ENCODE measurements at places on chromosomes 7 and 10. TPM values are rescaled to one million over a fixed set of nuclear protein-coding genes. Genes with fewer than 3 reads are reported as not detected.

DNA sequence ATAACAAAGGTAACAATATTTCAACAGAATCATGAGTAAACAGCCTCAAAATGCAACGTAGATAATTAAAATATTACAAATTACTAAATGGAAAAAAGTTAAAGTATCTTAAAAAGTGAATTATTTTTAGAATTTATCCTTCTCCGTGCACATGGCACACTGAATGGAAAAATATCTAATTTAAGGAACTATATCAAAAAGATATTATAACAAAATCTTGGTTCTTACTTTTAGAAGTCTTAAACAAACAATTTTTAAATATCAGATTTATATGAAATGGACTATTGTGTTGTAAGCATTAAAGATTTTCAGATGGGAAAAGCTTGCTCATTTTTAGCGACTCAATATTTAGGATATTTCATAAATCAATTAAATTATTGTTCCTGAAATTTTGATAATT is 72.0 kb downstream of the AGMO start:
- H3K36me3 ChIP-seq: no peaks in the 10 kb centered on the region
- H3K4me3 ChIP-seq: no peak overlapping the region
- DNase-seq: no peak
- no peaks in the 10 kb centered on the region for H3K4me1 ChIP-seq
- no peaks in the 10 kb centered on the region for H3K27me3 ChIP-seq
- no peak overlapping the region for H3K27ac ChIP-seq

The ASB15 gene
- total RNA-seq: not detected

DNA sequence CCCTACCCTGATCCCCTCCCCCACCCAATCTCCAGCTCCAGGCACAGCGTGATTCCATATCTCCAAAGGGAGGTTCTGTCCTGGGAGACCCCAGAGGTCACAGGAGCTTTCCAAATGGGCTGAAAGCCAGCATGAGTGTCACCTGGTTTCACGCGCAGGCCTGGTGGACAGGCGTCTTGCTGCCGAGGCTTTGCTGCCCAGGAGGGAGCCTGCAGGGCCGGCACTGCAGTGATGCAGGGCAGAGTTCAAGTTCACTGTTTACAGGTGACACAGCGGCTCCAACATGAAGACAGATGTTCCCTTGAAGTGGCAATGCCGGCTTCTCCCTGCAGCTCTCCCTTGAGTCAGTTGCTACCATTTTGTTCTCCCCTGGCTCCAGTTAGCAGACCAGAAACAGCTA is 104.3 kb downstream of the TCERG1L start:
- no peaks in the 10 kb centered on the region for H3K27me3 ChIP-seq
- no peak for DNase-seq
- no peaks in the 10 kb centered on the region for H3K36me3 ChIP-seq
- H3K4me1 ChIP-seq: no peaks in the 10 kb centered on the region

DNA sequence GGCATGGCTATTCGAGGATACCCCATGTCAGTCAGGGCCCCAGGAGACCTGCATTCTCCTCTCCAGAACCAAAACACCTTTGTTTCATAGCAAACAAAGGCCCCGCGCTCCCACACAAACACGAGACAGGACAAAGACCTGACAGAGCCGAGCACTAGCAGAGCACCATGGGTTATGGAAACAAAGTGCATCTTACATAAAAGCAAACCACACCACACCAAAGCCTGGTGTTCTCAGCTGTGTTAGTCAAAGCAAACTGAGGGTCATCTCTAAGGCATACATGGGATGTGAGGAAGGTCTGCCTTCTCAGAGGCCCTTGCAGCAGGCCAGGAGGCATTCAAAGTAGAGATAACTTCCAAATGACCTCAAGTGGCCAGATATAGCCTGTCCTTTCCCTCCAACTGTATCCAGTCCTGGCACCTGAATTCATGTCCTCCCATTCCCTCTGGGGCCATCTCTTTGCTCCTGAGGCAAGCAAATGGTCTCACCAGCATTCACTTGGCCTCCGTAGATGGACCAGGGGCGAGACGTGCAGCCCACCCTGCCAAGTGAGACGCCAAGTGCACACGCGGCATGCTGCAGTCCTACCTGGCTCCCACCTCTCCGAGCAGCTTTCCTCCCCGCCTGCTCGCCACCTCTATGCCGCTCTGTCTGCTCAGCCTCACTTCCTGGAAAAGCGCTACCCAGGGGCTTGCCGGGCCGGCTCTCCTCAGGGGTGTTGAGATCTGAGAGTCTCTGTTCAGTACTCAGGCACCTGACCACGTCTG is 45.3 kb upstream of the PDLIM1 start:
- no peak overlapping the region for H3K27ac ChIP-seq
- H3K36me3 ChIP-seq: no peaks in the 10 kb centered on the region
- no peaks in the 10 kb centered on the region for H3K4me1 ChIP-seq
- DNase-seq: no peak

The SPDYE1 gene
- total RNA-seq: not detected

GRCh38 chr10:29186221-29186620 is 102.6 kb upstream of the LYZL1 start:
- no peak for DNase-seq
- no peaks in the 10 kb centered on the region for H3K4me1 ChIP-seq
- H3K27ac ChIP-seq: no peak overlapping the region
- no peaks in the 10 kb centered on the region for H3K36me3 ChIP-seq
- no peak overlapping the region for H3K4me3 ChIP-seq

- no peaks in the 10 kb centered on the region for H3K27me3 ChIP-seq
- no peak for DNase-seq
- no peak overlapping the region for H3K27ac ChIP-seq
- peaks cover 4% of the 10 kb centered on the region for H3K4me1 ChIP-seq
- H3K4me3 ChIP-seq: no peak overlapping the region
These were observed 116.1 kb downstream of the ST7 start for GRCh38 chr7:117069379-117069778.

- no peak overlapping the region for H3K27ac ChIP-seq
- H3K36me3 ChIP-seq: peaks cover 2% of the 10 kb centered on the region
- no peak for DNase-seq
- peaks cover 6% of the 10 kb centered on the region for H3K4me1 ChIP-seq
- H3K27me3 ChIP-seq: peaks cover 3% of the 10 kb centered on the region
- no peak overlapping the region for H3K4me3 ChIP-seq
These were observed 207.6 kb upstream of the KLF6 start for GRCh38 chr10:3992382-3993178.

DNA sequence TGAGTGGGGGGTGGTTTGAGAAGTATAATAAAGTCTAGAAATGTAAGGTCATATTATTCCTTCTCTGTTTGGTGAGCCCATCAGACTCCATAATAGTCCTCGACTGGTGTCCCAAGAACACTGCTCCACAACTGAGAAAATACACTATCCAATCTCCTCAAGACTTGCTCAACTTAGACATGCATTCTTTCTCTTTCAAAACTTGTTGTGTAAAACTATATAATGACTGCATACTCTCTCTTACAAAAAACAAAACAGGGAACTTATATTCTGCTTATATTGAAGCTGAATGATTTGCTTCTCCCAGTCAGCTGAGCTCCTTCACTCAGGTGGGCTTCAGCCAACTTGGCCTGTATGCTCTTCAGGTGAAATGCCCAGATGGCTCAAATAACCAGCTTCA is 204.7 kb downstream of the ZNF365 start:
- DNase-seq: no peak
- no peaks in the 10 kb centered on the region for H3K36me3 ChIP-seq
- peaks cover 16% of the 10 kb centered on the region for H3K27me3 ChIP-seq
- H3K4me1 ChIP-seq: peaks cover under 1% of the 10 kb centered on the region
- H3K27ac ChIP-seq: no peak overlapping the region

DNA sequence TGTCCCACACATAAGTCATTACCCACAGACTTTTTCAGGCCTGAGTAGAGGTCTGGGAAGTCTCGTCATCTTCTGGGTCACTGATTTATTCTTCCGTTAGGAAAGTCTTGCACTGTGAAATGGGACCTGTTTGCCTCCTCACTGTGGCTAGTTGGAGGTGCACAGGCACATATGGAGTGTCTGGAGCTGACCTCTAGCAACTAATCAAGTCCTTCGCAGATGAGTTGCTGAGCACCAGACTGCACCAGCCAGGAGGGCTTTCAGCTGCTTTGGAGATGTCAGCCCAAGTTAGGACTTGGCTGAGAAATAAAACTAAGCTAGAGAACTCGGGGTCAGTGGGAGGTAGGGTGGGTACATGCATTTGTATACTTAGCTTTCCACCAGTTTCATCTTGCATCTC is 578.0 kb downstream of the GRID1 start:
- H3K27me3 ChIP-seq: no peaks in the 10 kb centered on the region
- H3K36me3 ChIP-seq: no peaks in the 10 kb centered on the region
- H3K4me1 ChIP-seq: no peaks in the 10 kb centered on the region
- no peak overlapping the region for H3K27ac ChIP-seq
- H3K4me3 ChIP-seq: no peak overlapping the region
- no peak for DNase-seq

DNA sequence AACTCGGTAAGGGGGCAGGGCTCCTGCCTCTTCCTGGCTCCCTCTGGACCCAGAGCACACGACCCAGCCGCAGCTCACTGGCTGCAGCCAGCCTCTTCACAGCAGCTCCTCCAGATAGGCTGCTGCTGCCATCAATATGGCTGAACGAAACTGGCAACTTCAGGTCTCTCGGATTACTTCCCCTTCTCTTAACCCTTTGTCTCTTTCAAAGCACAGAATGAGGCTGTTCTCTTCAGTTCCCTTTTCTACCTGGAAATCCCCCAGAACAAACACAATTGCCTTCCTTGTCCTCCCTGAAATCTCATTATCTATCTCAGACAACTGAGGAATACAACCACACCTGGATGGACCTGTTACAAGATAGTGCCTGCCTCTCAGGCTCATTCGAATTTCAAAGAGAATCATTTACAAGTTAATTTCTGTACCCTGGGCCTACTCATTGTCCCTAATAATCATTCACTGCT is 193.4 kb upstream of the MBL2 start:
- H3K27ac ChIP-seq: no peak overlapping the region
- DNase-seq: no peak

DNA sequence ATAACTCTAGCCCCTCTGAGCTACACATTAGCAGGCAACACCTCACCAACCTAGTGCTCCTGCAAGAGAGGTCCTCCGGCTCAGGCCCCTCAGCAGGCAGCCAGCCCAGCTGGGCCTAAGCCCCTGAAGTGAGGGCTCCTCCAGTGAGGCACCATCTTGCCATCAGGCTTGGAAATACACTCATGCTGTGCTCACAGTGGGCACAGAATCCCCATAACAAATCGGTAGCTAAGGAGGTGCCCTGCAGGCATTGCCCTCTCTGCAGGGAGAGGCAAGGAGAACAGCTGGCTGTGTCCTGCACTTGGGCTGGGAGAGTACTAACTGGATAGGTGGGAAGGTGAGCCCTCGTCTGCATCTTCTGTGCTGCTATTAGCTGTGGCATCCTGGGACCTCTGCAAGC is 3.7 kb upstream of the C10orf71 start:
- peaks cover 10% of the 10 kb centered on the region for H3K27me3 ChIP-seq
- peaks cover 12% of the 10 kb centered on the region for H3K4me1 ChIP-seq
- DNase-seq: no peak
- H3K36me3 ChIP-seq: no peaks in the 10 kb centered on the region
- no peak overlapping the region for H3K27ac ChIP-seq

The EBF3 gene
- total RNA-seq: not detected

DNA sequence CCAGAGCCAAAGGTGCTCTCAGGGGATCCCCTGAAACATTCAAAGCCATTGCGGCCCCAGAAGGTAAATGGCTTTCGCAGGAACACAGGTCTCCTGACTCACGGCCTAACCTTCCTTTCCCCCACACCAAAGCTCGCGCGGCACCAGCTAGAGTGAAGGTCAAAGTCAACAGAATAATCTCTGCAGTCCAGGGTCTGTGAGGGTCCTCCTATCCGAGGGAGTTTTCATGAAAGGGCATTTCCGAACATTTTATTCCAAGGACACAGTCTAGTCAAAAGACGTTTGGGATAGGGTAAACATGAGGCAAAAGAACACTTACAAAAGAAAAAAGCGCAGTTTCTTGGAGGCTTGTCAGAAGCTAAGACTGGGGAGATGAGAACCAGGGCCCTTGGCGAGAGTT is 559 bp upstream of the STEAP2 start:
- H3K4me1 ChIP-seq: peaks cover 7% of the 10 kb centered on the region
- H3K36me3 ChIP-seq: no peaks in the 10 kb centered on the region
- DNase-seq: no peak
- H3K27me3 ChIP-seq: peaks cover 30% of the 10 kb centered on the region
- no peak overlapping the region for H3K27ac ChIP-seq

DNA sequence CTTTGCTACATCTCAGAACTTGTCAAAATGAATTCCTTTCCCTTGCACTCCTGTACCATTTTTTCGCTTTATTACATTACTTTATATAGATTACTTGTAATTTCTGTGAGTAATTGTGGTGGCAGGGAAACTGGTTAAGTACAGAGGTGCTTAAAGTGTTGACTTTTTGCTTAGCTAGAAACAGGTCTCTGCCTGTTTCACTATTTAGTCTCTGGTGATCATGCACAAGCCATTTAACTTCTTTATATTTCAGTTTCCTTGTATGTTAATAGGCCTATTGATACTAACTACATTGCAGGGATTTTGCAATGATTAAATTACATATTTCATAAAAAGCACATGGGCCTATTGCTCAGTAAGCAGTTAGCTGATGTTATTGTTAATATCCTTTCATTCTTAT is 233.8 kb downstream of the PRKG1 start:
- H3K36me3 ChIP-seq: no peaks in the 10 kb centered on the region
- no peak overlapping the region for H3K4me3 ChIP-seq
- H3K27ac ChIP-seq: no peak overlapping the region
- DNase-seq: no peak
- no peaks in the 10 kb centered on the region for H3K4me1 ChIP-seq
- H3K27me3 ChIP-seq: no peaks in the 10 kb centered on the region

The ATE1 gene
- 28.1 TPM for total RNA-seq

GRCh38 chr10:121734589-121735045 is 136.4 kb upstream of the FGFR2 start:
- no peak for DNase-seq
- no peak overlapping the region for H3K4me3 ChIP-seq
- no peaks in the 10 kb centered on the region for H3K36me3 ChIP-seq
- no peak overlapping the region for H3K27ac ChIP-seq
- peaks cover 8% of the 10 kb centered on the region for H3K4me1 ChIP-seq

GRCh38 chr10:120431251-120431651 is 25.8 kb upstream of the PLPP4 start:
- no peak for DNase-seq
- no peaks in the 10 kb centered on the region for H3K4me1 ChIP-seq
- H3K36me3 ChIP-seq: no peaks in the 10 kb centered on the region
- peaks cover 29% of the 10 kb centered on the region for H3K27me3 ChIP-seq

The TMEM196 gene
- total RNA-seq: not detected
